ENCODE measurements at places on chromosomes 13 and 19.

DNA sequence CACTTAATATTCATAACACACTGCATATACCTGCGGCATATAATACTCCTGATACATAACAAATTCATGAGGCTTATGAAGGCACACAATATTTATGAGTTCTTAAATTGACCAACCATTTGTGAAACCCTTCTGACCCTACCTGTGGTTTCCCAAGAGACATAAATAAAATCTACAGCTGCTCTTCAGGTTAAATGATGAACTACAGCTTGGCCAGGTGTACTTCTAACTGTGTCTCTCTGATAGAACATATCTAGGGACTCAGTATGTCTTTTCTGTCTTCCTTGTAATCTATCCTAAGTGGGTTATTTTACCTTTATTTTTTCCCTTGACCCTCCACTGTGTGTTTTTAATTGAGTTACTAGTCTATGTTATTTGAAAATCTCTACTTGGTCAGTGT lies 189.9 kb upstream of the UFM1 start:
- ATAC-seq: no peak

- ATAC-seq: no peak
Measured at GRCh38 chr13:71454509-71454908, 412.5 kb downstream of the DACH1 start.

DNA sequence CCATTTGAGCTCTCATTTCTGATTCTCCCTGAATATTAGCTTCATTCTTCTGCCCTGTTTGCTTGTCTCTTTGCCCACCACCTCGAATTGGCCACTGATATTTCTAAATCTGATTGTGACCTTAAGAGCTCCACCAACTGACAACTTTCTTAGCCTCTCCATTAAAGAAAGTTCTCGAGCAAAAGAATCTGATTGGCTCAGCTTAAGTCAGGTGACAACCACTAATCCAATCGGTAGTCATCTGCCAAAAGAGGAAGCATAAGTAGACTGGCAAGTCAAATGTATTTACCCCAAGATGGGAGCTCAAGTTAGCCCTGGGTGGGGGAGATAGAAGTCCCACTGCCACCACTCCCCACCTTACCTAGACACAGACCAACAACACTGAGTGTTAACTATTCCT lies 41.5 kb downstream of the NOTCH3 start:
- no peak for ATAC-seq

DNA sequence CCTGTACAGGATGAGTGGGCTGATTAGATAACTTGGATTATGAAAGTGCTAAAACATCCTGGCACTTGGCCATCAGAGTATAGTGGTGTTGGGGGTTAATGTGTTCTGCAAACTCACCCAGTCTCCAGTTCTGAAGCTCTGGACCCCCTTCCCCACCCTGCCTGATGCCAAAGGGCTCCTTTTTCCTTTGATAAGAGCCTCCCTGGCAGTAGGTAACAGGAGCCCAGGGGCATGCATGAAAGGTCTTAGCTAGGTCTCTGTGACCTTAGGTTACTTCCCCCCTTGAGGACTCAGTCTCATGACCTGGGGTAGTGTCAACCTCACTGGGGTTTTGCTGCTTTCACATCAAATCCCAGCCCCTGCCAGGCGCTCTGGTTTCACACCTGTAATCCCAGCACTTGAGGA lies 2.5 kb downstream of the RPS28 start:
- ATAC-seq: no peak

- peak; percentile 56 for ATAC-seq
Measured at GRCh38 chr13:110238818-110239195, 68.2 kb downstream of the COL4A1 start.

- peak; percentile 62 for ATAC-seq
Measured at GRCh38 chr13:57633141-57633949, 1.8 kb downstream of the PCDH17 start.

- ATAC-seq: peak; percentile 22
Measured at GRCh38 chr19:13207237-13207845, 57.1 kb downstream of the IER2 start.

DNA sequence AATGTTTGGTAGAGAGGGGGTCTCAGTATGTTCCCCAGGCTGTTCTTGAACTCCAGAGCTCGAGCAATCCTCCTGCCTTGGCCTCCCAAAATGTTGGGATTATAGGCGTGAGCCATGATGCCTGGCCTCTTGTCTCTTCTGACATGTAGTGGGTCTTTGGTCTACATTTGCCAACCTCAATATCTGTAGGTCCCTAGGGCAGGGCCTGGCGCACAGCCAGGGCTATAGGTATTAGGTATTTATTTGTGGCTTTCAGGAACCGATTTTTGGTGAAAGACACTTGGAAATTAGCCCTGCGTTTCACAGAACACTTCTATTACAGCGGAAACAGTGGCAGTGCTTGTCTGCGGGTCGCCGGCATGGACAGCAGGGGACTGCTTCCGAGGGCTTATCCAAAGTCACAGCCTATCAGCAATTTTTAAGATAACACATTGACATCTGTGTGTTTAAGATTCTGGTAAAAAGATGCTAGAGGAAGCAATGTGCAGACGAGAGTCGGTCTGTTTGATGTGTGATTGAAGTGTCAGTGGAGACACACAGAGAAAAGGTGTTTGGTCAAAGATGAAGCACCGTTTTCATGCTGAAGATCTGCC lies 14.5 kb downstream of the ZNF536 start:
- no peak for ATAC-seq

- ATAC-seq: no peak
Measured at GRCh38 chr19:48252609-48253008, 3.1 kb downstream of the CARD8 start.

DNA sequence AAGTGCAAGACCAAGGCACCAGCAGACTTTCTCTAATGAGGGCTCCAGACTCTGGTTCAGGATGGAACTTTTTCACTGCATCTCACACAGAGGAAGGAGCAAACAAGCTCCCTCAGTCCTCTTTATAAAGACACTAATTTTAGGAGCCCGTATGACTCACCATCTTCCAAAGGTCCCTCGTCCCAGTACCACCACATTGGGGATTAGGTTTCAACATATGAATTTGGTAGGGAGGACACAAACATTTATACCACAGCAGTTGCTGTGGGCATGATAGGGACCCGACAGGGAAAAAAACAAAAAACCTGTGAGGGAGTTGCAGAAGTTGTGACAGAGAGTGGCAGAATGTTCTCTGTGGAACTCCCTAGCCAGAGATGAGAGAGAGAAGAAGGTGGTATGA lies 6.5 kb upstream of the CNMD start:
- ATAC-seq: no peak

DNA sequence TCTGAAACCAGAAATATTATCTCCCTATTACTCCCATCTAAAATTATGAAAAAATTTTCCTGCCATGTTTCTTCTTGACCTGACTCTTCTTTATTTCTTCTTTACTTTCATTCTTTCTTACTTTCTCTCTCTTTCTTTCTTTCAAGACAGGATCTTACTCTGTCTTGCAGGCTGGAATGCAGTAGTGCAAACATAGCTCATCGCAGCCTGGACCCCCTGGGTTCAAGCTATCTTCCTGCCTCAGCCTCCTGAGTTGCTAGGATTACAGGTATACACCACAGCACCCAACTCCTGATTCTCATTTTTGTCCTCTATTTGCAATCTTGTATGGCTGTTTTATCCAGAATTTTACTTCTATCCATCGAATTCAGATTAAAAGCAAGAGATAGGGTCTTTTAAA lies 631.1 kb downstream of the TBC1D4 start:
- no peak for ATAC-seq

GRCh38 chr19:50310759-50311465 lies 18.3 kb downstream of the KCNC3 start:
- no peak for ATAC-seq

DNA sequence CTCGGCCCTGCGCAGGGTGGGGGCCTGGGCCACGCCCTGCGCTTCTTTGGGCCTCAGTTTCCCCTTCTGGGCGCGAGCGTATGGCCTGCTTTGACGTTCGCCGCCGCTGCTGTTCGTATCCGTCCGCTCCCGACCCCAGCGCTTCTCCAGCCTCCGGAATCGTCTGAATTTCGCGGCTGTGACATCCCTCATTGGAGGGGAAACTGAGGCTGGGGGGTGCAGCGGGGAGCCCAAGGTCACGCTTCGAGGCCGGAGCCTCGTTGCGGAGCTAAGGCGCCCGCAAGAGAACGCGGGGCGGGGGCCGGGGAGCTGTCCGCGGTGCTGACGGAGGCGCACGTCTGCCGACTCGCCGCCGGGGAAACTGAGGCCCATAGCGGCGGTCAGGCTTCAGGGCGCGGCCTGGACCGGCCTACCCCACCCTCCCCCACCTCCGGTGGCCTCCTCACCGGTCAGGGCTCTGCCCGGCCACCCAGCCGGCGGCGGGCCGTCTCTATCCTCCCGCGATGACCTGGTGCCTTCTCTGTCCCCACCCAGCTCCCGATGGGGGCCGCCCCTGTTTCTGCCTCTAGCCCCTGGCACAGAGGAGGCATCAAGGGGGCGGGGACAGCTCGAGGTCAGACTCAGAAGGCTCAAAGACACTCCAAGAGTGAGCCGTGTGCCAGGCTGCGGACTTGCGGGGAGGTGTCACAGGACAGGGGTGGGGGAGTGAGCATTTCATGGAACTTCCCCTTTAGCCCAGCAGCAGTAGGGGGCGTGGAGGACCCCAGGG lies 3.0 kb upstream of the APC2 start:
- ATAC-seq: no peak

- ATAC-seq: no peak
Measured at GRCh38 chr13:21059641-21060337, 1.6 kb downstream of the LATS2 start.

- ATAC-seq: peak; percentile 32
Measured at GRCh38 chr13:25300861-25301346, 521 bp upstream of the NUP58 start.

DNA sequence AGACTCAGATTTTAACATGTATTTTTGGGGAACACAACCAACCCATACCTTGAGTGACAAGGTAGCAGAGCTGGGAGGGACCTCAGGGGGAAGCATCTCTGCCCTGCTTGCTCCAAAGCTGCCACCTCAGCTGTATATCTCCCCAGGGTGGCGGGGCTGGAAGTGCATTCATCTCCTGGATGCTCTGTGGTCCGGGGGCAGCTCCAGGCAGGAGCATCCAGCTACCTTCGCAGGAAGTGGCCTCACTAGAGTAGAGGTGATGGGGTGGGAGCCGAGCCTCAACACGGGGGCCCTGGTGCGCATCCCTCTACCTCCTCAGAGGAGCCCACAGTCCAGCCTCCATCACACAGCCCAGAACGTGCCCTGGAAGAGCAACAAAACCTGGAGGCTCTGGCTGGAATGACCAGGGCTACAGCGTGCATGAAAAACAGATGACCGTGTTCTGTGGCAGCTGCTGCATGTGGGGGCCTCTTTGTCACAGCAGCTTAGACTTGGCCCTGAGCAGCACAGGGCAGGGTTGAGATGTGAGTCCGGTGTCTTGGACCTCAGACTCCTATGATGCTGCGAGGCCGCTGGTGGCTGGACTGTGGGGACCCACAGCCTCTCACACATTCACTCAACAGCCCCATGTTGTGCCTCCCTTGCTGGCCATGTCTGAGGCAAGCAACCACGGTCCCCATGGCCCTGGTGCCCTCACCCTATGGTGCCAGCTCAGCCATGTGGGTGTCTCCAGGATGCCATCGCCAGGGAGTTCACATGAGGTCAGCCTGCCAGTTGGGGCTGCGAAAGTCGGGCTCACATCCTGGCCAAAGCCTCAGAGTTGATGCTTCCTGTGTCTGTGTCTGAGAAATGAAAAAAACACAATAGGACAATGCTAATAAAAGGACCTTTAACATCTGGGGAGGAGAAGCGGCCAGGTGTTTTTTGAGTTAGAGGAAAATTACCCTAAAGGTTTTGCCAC lies 17.1 kb upstream of the GAS6 start:
- no peak for ATAC-seq

GRCh38 chr13:82751206-82751605 lies 1131.1 kb downstream of the SLITRK1 start:
- ATAC-seq: no peak

GRCh38 chr13:44022196-44022595 lies 142.5 kb downstream of the LACC1 start:
- ATAC-seq: no peak

DNA sequence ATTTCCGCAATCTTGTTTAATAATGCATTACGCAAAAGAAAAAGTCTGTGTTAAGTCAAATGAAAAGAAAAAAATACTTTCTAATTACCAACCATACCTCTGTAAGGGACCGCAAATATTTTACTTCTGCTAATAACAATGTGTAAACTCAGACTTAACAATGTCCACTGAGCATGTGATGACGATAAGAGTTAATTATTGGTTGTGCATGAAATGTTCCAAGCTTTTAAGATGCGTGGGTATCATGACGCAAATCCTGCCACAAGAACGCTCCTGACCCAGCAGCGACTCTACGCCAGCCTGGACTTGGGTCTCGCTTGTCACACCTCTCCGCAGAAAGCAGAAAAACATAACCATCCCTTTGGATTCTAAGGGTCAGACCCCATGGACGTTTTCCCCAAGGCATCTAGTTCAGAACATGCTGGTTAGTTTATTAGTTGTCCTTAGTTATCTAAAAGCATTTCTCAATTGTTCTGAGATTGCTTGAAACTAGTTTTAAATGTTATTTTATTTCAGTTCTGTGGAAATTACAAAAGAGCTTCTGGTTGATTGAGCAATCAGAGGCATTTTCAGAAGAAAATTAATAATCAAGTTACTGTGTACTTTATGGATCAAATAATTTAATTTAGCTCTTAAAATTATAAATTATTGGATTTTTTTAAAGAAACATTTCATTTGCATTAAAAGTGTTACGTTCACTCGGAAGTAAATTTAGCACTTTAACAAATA lies 779.9 kb upstream of the ARGLU1 start:
- no peak for ATAC-seq

DNA sequence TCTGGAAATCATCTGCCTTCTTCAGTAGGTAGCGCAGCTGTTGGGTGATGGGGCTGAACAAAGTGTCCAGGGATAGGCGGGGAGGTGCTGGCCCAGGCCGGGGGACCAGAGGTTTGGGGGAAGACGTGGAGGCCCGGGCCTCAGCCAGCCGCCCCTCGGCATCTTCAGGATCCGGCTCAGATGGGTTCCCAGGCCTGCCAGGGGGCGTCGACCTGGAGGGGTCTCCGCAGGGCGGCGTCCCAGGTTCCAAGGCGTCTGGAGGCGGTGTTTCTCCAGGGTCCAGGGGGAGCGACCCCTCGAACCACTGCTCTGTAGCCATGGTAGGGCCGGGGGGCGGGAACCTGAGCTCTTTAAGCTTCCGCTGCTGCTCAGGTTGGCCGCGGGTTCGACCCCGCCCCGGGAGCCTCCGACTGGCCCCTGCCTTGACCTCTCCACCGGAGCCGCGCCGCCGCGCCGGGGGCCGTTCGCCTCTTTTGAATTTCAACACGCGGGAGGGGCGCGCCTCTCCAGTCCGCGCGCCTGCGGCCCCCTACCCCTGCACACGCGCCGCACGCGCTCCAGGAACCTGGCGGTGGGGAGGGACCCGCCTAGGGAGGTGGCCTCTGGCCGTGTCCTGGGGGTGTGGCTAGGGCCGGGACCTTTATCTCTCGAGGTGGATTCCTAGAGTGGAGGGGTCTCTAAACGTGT lies at the start of gene C19orf67:
Gene C19orf67 (minus strand): TSS at position 475 of the 687 bp plus-strand sequence. CDS start 156 bp downstream, at position 319.
- no peak for ATAC-seq

All from gastroesophageal sphincter (tissue), 4 donors.